Activated CD4-positive, alpha-beta T cell treated with anti-CD3 and anti-CD28 coated beads, Interleukin-2, amount 50 U/mL, for 48 hours (primary cell): ENCODE measurements at places on chromosomes 11 and 22.

DNA sequence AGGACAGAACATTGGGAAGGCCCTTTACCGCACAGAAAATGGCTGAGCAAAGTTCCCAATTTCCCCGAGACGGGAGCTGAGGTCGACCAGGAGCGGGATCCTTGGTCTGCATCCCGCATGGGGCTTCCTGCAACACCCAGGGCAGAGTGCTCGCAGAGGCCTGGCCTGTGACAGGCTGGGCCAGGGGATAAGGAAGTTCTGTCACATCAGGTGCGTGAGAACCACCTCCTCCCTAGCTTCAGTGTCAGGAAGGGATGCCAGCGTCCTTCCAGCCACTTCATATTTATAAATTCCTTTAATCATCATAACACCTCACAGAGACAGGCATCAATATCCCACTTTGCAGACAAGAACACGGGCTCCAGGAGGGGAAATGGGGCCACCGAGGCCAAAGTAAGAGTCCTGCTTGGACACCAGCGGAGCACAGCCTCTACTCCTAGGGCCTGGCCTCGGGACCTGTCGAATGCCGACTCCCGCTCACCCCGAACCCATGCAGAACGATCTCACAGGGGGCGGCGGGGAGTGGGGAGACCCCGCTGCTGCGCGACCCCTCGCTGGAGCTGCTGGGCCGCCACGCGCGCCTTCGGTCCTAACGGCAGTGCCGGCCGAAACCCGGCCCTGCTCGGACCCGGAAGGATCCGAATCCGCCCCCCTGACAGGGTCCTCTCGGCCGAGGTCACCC is 532 bp downstream of the BET1L start:
- no peak for DNase-seq

- no peak for DNase-seq
Observed at GRCh38 chr11:130125638-130126037, 33.9 kb upstream of the ST14 start.

GRCh38 chr11:121587182-121587581 is 134.4 kb upstream of the SORL1-AS1 start:
- DNase-seq: no peak

- no peak for DNase-seq
Observed at GRCh38 chr11:11454671-11455223, 101.7 kb upstream of the CSNK2A3 start.

DNA sequence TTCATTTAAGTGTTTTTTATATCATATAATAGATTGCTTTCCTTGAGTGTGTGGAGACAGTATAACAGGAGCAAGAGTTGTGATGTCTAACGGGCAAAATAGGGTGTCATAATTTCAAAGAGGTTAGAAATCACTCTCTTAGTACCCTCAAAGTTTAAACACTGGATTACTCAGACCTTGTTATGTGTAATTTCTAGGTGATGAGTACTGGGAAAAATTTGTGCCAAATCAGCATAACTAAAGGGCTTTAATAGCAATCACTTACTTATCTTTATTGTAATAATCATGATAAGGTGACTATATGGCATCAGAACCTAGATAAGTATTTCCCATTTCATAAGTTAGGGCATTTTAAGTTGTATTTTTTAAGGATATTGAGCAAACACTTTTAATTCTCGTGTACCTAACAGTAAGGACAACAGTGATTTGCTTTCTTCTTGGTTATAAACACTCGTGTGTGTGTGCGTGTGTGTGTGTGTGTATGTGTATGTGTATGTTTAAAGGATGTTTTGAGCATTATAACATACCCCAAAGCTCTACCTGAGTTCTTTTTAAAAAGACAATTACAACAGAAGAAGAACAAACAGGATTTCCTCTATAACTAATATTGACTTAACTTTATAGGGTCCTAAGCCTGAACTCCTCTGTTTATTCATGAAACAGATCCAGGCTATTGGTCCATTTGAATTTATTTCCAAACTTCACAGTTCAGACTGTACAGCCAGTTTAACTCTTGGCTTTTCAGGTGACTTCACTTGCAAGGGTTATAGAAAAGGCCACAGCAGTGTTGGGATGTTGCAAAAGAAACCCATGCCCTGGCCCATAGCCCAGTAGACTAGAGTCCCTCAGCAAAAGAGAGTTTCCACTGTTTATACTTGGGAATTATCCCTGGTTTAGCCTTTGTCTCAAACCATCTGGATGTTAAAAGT is 23.7 kb upstream of the PDE3B start:
- DNase-seq: no peak

GRCh38 chr11:47413908-47414684 is 5.7 kb downstream of the SLC39A13 start:
- DNase-seq: no peak

DNA sequence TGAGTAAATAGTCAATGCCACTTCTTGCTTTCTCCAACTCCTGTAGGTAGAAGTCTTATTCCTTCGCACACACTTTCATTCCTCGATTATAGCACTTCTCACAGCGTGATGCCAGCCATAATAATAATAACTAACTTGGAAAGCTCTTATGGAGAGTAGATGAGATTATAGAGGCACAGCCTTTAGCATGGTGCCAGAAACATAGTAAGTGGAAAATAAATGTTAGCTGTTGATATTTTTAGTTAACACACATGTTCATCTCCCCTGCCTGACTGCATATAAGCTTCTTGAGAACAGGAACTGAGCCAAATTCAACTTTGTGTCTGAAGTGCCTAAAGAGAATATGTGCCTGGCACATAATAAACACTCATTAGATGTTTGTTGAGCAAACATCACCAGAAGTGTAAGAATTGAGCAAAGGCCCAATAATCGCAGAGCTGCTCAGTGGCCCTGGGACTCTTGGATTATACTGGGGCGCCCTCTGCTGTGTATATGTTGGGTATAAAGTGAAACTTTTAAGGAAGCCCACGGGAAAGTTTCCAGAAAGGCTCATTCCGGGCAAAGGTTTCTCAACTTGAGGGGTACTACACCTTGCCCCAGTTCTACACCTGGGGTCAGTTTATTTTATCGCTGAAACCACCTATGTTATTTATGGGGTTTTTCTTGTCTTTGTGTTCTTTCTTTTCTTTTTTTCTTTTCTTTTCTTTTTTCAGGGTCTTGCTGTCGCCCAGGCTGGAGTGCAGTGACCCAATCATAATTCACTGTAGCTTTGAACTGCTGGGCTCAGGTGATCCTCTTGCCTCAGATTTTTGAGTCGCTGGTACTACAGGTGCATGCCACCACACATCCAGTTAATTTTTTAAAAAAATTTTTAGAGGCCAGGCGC is 22.3 kb downstream of the SLN start:
- DNase-seq: peak; percentile 67
